ENCODE measurements at places on chromosomes 3 and 15.

- H3K27ac ChIP-seq, result no peak overlapping the region
- DNase-seq, result no peak
- H3K36me3 ChIP-seq, result no peaks in the 10 kb centered on the region
- H3K4me3 ChIP-seq, result no peak overlapping the region
- H3K4me1 ChIP-seq, result peaks cover 5% of the 10 kb centered on the region
Observed at GRCh38 chr3:10935846-10936631, 56.5 kb upstream of the SLC6A1 start.

- no peaks in the 10 kb centered on the region for H3K4me1 ChIP-seq
- H3K4me3 ChIP-seq, result no peak overlapping the region
- no peaks in the 10 kb centered on the region for H3K27me3 ChIP-seq
- no peak overlapping the region for H3K27ac ChIP-seq
Observed at GRCh38 chr3:57206423-57206822, 6.6 kb upstream of the HESX1 start.

GRCh38 chr15:35141743-35142471 is 56.8 kb upstream of the NANOGP8 start:
- H3K27ac ChIP-seq, result no peak overlapping the region
- H3K4me1 ChIP-seq, result no peaks in the 10 kb centered on the region
- no peaks in the 10 kb centered on the region for H3K36me3 ChIP-seq
- H3K27me3 ChIP-seq, result no peaks in the 10 kb centered on the region

DNA sequence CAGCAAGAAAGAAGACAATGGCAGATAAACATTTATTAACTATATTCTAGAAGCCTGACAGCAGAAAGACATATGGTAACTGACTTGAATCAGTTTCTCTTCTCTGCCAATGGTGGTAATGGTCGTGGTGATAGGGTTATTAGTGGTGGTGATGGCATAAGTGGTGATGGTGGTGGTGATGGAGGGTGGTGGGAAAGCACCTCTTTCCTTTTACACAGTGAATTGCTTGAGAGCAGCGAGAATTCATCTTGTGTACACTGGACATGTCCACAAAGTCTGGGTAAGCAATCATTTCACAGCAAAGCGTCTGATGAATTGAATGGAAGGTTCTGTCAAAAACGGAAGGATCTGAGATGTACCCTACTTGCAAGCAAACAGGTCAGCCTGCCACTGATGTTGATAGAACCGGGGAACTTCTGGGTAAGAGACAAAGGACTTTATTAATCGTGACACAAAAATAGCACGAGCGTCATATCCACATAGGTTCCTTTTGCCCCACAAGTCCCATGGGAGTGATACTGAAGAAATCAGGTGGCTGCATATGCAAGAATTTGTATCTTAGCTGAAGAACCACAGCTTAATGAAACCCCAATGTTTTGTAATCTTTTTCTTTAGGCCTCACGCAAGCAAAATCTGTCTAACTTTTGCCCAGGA is 23.5 kb upstream of the TBC1D5 start:
- H3K4me3 ChIP-seq, result no peak overlapping the region
- H3K36me3 ChIP-seq, result no peaks in the 10 kb centered on the region
- H3K4me1 ChIP-seq, result no peaks in the 10 kb centered on the region
- H3K27ac ChIP-seq, result no peak overlapping the region

- no peak overlapping the region for H3K27ac ChIP-seq
- no peaks in the 10 kb centered on the region for H3K4me1 ChIP-seq
- peaks cover 61% of the 10 kb centered on the region for H3K36me3 ChIP-seq
- DNase-seq, result no peak
- no peak overlapping the region for H3K4me3 ChIP-seq
Observed at GRCh38 chr3:179224584-179224983, 26.3 kb downstream of the KCNMB3 start.

Measured in tibial artery (tissue), 4 donors.